ENCODE measurements at places on chromosomes 7 and 10.

DNA sequence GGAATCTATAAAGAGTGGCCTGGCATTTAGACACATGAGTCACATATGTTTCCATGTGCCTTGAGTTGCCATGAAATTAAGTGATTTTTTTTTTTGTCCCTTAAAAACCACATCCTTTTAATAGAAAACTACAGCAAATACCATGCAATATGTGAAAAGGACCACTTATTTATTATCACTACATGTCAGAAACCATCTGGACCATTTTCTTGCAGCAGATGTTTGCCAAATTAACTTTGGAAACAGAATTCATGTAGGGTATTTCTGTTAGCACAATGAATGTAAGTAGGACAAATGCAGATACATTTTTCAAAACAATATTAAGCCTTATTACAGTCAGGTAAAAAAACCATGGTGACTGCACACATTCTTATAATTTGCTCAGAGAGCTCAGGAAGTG, 230.6 kb downstream of the REEP3 start:
- no peak for DNase-seq

DNA sequence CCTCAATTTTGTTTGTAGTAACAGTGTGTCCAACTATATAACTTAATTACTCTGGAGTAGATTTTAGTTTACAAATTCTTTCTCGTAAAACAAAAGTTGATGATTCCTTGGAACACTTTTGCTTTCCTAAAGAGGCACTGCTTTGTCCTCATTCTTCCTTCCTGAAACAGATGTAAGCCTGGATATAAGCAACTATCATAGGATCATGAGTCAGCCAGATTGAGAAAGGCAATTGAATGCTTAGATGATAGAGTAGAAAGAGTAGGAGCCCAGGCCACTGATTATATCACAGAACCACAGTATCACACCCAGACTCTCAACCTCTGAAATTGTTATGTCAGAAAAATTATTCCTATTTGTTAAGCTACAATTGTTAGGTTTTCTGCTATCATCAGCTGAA, 69.9 kb downstream of the TMEM106B start:
- no peak for DNase-seq

DNA sequence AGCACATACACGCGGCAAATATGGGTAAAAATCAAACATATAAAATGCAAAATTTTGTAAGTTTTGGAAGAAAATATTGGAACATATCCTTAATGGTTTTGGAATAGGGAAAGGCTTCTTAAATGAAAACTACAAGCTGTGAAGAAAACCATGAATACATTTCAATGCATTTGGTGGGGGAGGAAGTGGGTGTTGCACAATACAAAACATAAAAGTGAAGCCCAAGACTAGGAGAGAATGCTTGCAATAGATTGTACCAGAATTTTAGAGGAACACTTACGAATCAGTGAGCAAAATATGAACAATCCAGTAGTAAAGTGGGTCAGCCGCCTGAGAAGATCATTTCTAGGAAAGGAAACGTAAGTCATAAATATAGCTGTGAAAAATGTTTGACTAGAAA, 322.6 kb upstream of the MKI67 start:
- DNase-seq = no peak

GRCh38 chr7:33399528-33400213, 270.3 kb downstream of the BBS9 start:
- DNase-seq = no peak

GRCh38 chr7:56174875-56175760, 58.9 kb upstream of the NUPR2 start:
- DNase-seq = peak; percentile 18

DNA sequence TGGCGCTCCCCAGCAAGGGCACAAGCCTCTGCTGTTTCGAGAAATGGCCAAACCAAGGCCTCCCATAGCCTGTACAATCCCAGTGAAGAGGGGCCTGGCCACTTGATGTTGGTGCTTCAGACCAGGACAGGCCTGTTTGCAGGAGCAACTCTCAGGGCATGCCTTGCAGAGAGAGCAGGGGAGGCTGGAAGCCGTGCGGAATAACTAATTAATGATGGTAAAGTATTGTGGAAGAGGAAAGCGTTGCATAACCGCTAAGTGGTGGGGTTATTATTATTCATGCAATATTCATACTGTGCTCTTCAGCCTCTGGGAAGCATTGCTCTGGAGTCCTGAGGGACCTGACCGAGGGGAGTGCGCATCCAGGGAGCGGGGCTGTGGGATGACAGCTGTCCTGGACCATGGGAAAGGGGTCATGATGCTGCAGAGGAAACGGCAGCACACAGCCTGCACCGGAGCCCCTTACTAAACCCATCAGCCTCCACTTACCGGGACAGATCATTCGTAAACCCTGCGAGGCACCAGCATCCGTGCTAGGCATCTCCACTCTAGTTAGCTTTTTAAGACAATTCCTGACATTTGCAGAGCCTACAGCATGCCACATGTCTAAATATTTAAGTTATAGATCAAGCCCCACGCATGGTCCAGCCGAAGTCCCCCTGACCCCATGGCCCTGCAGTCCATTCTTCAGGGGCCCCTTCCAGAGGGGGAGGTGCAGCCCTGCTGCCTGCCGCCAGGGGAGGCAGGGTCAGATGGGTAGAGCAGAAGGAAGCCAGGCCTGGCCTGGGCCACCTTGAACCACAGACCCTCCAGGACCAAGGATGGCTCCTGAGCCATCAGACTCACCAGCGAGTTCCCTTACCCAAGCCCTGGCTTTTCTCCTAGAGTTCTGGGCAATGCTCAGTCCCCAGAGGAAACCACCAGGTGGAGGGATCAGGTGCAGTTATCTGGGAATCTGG, 11.6 kb downstream of the TMEM273 start:
- DNase-seq = no peak

DNA sequence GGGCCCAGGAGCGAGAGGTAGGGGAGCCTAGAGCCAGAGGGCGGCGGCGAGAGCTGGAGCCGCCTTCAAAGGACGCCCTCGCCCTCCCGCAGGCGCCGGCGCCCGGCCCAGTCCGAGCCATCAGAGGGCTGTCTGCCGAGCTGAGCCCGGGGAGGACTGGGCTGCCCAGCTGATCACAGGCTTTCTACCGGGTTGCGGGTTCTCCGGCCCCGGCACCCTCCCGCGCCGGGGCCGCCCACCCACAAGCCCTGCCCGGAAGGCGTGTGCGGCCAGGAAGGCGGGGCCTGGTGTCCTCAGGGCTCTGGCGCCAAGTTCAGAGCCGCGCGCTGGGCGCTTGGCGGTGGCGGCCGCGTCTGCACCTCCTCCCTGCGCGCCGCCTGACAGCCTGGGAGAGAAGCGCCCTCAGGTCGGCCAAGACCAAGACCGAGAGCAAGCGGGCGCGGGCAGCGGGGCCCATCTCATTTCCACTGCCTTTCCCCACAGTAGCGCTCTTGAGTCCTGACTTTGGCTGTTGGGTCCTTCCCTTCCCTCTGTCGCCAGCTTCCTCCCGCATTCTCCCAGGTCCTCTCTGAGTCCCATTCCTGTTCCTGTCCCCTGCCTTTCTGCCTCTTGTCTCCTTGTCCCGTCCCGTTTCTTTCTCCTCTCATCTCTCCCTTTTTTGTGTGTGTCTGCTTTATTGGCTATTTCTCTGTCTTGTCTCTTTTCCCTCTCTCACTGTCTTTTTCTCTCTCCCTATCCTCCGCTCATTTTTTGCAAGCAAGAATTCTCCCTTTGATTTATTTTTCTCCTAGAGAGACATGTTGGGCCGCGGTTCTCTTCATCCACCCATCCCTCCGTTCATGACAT, 60.6 kb upstream of the MSMB start:
- DNase-seq = peak; percentile 80

DNA sequence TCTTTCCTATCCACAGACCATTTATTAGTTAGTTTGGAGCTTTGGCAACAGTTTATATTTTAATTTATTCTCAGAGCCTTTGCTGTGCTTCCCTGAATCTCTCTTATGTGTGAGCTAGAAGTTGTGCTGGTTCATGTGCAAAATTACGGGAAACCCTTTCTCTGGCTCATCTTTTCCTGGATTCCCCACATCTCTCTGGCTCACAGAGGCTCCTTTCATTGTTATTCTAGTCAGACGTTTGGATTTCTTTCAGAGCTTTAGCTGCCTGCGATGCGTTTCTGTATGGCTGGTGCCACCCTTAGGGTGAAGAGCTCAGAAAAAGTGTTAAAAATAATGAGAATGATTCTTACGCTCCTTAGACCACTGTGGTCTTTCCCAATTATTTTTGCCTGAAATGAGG, 53.3 kb downstream of the TPST1 start:
- DNase-seq = peak; percentile 24

DNA sequence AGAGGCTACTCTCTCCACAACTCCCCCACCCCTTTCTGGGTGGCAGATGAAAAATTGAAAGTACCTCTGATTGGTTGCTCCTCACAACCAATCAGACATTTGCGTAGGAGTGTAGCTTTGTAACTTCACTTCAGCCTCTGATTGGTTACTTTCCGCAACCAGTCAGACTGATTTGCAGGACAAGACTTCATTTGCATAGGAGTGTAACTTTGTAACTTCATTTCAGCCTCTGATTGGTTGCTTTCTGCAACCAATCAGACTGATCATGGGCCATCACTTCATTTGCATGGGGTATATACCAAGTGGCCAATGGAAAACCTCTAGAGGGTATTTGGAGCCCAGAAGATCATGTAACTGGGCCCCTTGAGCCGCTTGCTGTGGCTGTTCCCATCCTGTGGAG, 25.6 kb downstream of the CDNF start:
- DNase-seq = no peak

DNA sequence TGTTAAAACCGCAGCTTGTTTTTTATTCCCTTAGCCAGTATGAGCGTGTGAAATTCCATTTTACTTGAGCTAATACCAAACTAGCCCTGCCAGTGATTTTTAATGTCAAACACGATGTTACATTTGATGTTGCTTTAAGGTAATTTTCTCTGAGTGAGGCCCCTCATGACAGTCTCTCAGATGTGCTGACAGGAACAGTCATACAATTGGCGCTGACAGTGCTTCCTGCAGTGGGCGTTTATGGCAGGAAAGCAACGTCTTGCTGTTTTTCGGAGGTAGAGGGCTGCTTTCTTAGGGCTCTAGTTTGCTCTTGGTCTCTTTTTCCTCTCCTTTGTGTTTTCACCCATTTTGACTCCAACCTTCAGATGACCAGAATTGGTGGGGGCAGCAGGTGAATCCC, 19.3 kb downstream of the PON1 start:
- no peak for DNase-seq

DNA sequence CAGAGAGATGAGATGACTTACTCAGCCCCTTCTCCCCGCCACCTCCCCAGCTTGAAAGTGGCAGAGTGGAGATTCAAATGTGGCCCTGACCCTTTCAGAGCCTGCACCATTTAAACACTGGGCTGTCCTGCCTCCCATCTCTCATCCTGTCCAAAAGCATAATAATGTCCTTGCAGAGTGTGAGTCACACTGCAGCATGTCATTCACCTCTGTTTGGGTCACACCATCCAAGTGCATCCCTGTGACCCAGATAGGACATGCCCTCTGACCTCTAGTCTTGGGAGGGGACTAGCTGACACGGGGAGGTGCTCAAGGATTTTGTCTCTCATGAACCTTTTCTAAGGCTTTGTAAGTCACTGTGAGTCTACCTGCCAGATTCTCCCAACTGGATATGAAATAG, 89.1 kb upstream of the PDCD4 start:
- no peak for DNase-seq

DNA sequence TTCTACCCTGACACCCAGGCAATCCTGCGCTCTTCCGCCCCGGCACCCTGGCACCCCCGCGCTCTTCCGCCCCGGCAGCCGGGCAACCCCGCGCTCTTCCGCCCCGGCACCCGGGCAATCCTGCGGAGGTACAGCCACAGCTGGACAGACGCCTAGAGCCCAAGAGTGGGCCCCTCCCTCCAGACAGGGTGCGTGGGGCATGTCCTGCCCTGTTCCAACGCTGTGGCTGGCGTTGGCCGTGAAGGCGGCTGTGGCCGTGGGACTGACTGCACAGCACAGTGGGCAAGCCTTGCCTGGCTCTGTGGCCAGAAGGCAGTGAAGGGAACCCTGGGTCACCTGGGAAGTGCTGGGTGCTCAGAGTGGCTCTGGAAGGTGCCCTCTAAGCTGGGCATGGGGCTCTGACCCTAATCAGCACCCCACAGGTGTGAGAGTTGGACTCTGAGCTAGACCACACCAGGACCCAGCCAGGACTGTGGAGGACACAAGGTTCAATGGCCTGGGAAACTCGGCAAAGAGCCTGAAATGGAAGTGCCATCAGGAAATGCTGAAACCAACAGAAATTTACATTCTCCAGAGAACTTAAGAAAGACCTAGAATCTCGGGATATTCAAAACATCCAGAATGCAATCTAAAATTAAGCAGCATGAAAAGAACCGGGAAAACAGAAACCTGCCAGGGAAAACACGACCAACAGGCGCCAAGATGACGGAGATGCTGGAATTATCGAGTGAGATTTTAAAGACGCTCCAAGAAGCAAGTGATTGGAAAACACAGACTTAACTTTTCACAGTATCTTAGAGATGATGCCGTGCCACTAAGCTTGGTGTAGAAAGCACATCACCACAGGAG, 253.6 kb downstream of the ELFN1 start:
- no peak for DNase-seq

- DNase-seq = no peak
Observed at GRCh38 chr10:74839708-74840107, 13.3 kb downstream of the KAT6B start.

GRCh38 chr10:122045212-122045611, 56.2 kb downstream of the TACC2 start:
- no peak for DNase-seq

DNA sequence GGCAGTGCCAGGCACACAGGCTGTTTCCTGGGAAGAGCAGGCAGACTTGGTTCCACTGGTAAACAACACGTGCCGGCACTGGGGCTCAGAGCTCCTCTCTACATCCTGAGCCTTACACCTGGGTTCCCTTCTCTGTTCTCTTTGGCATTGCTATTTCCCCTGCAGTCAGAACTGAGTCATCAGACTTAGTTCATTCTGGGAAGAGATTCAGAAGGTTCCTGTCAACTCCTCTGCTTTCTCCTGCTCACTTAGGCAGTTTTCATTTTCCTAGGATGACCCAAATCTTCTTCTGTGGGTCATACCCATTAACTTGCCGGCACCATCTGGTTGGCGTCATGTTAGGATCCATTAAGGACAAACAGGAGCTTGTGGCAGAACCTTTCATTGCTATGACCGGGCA, 33.4 kb upstream of the LRRC18 start:
- no peak for DNase-seq

GRCh38 chr10:127585519-127586023, 36.5 kb downstream of the NPS start:
- DNase-seq = no peak

GRCh38 chr10:124734311-124735166, 9.6 kb downstream of the FAM53B start:
- peak; percentile 17 for DNase-seq

DNA sequence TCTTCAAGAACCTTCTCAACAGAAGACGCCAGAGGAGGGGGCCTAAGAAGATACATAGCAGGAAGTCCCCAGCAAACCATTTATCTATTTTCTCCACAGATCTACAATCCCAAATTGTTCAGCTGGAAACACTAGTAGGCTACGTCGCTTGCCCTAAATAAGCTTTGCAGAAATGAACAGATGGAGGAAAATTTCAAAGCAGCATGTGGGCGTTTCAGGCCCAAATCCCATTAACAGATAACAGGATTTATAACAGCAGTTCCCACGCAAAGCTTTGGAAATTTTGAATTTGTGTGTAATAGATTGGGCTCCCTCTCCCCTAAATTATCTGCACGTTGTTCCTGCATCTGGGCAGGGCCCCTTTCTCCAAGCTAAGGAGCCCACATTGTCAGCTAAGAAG, 60.6 kb upstream of the FRMD4A start:
- no peak for DNase-seq
